GM12865 (cell line): ENCODE measurements at places on chromosomes 12 and 14.

DNA sequence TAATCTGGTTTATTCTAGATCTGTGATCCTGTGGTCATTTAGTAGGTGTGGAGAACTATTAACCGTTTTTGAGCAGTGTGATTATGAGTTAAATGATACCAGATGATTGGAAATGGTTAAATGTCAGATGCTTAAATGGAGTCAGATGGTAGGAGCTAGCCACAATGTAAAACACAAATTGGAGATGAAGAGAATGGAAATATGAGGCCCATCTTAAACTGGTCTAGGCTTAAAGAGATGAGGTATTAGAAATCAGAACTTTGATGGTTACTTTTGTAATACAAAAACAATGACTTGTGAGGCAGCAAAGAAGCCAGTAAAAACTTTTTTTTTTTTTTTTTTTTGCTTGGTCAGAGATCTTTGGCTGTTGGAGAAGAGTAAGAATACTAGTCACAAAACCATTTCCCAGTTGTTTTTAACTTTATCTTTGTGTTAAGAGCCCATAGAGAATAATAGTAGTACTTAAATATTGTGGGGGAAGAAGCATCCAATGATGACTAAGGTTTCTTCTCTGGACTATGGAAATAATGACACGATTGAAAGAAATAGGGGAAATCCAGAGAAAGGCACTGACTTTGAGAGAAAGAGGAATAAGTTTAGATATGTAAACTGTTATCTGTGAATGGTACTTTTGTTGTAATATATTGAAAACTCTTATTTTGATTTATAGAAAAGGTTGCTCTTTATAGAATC lies 95.9 kb downstream of the WNK1 start:
- DNase-seq = no peak

GRCh38 chr14:90447720-90448497 lies 51.1 kb downstream of the CALM1 start:
- peak; percentile 10 for DNase-seq

GRCh38 chr12:52495389-52495788 lies 2.3 kb upstream of the KRT6A start:
- DNase-seq = no peak

GRCh38 chr14:90454041-90455000 lies 57.5 kb downstream of the CALM1 start:
- peak; percentile 36 for DNase-seq

- no peak for DNase-seq
These were observed 126.7 kb downstream of the EPS8 start for GRCh38 chr12:15662303-15662980.

DNA sequence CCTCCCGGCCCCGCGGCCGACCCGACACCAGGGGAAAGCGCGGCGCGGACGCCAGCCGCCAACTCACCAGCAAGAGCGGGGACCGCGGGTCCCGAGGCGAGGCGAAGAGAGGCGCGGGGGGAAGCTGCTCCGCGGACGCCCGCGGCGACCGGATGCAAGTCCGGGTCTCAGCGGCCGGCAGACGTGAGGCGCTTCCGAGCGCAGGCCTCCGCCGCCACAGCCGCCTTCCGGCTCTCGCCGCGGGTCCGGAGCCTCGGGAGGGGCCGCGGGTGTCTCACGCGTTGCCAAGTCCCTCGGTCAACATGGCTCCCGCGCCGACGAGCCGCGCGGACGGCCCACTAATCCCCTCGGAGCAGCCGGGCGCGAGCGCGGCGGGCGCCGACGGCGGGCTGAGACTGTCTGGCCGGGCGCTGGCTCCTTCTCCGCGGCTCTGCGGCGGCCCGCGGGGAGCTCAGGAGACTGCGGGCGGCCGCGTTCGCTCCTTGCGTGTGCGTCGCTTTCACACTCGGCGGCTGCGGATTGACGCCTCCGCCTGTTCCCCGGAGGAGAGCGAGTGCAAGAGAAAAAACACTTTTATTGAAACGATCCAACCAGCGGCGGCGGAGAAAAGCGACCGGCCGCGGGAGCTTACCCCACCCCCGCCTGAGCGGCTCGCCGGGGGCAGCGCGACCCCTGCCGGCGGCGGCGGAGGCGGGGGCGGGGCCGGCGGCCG lies at the start of gene CDK17:
Gene CDK17, minus strand, starts transcription at position 521 of the 712 bp plus-strand sequence. CDS start 65,603 bp downstream, outside the sequence.
- DNase-seq = peak; percentile 92

- no peak for DNase-seq
These were observed 21.8 kb downstream of the HAL start for GRCh38 chr12:95974358-95974757.

GRCh38 chr14:105088812-105089745 lies 23.8 kb upstream of the GPR132 start:
- DNase-seq = no peak

GRCh38 chr12:113230315-113231234 lies 9.3 kb downstream of the TPCN1 start:
- peak; percentile 38 for DNase-seq

DNA sequence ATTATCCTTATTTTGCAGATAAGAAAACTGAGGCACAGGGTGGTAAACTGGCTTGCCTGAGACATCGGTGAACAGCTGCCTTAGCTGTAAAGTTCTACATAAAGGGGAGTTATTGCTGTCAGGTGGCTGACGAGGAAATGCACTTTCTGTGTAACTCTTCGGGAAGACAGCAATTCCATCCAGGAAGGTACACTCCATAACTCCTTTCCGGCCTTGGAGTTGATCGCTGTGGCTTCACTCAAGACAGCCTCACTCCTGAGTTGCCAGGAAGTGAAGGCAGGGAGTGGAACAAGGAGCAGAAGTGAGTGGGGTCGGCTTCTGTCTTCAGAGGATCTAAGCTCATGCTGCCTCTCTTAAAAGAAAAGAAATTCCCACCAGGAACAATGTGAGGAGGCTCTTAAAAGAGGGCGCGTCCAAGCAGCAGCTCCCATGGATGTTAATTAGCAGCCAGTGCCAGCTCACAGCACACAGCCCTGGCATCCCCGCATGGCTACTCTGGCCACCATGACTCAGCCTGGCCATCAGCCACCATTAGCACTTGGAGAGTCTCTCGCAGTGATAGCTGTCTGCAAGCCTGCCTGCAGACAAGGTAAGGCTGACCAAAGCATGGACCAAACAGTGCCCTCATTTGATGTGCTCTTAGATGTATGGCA lies 60.3 kb downstream of the NUAK1 start:
- DNase-seq = no peak

GRCh38 chr14:32078858-32079216 lies 1.7 kb downstream of the ARHGAP5 start:
- DNase-seq = peak; percentile 4

GRCh38 chr14:96734076-96734622 lies 63.0 kb upstream of the VRK1 start:
- DNase-seq = no peak

DNA sequence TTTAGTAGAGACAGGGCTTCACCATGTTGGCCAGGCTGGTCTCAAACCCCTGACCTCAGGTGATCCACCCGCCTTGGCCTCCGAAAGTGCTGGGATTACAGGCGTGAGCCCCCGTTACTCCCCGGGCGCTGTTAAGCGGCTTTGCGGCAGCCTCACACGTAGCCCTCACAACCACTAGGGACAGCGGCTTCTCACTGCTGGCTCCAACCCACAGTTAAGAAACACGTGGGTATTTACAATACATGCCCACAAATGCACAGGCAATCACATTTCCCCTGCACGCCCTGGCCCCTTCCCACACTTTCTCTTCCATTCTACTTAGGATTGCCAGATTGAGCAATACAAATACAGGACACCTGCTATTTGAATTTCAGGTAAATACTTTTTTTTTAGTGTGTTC lies 37.0 kb upstream of the EIF5 start:
- no peak for DNase-seq

DNA sequence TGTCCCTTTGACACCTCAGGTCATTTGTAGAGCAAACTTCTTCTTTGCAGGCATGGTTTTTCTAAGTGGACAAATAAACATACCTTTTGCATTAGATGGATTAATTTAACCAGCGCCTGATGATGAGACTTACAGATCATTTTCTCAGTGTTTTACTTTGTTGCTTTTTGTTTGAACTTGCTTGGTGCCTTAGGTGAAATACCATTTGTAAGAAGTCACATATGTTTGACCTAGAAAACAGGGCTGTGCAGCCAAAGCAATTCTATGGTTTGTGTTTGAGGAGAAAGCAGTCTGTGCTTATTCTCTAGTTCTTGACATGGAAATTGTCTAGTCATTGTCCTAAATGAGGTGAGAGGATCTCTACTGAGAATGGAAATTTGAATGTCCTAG lies 111.1 kb downstream of the DIP2B start:
- no peak for DNase-seq

DNA sequence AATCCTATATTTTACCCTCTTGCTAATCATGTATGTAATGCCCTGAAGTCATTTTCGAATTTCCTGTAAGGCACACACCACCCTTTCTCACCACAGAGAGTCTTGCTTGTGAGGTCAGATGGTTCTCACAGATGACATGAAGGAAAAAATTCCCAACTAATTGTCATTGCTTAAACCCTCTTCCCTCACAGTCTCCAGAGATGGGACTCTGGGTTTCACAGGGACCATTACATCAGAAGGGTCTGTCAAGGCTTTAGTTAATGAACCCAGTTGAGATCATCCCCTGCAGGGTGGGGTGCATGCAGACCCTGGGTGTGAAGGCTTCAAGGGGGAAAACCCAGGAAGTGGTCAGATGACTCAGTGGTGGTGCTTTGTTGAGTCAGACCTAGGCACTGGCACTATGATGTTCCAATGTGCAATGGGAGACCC lies 229.6 kb downstream of the BCAT1 start:
- peak; percentile 73 for DNase-seq

- DNase-seq = no peak
These were observed 131.4 kb upstream of the RGS6 start for GRCh38 chr14:71800878-71801277.
